ENCODE measurements at places on chromosomes 2 and 18.

- DNase-seq: peak; percentile 40
Observed at GRCh38 chr2:204260162-204260877, 285.0 kb upstream of the PARD3B start.

DNA sequence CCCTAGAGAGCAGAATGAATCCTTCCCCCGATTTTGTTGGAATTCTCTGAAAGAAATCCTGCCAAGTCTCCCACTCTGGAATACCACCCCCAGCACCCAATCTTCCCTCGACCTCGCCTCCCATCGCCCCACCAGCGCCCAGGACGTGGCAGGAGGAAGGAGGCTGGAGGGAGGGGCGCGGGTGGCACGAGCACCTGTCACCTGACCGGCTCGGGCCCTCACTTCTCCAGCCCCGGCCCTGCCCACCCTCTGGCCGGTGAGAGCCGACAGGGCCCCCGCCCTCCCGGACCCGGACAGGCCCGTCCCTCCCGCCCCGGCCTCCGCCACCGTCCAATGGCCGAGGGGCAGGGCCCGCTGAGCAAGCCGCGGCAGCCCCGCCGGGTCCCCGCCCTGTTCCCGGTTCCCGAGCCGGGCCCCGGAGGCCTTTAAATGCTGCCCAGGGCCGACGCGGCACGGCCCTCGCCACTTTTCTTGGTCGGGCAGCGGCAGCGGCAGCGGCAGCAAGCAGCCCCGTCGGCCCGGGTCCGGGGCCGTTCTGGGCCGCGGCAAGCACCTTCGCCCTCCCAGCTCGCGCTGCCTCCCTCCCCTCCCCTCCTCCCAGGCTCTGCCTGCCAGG, at the start of gene LGALSL:
LGALSL (plus strand) TSS at position 393 of the 616 bp plus-strand sequence. CDS start 384 bp downstream, outside the sequence.
- DNase-seq: peak; percentile 56

- DNase-seq: no peak
Observed at GRCh38 chr2:64222351-64222750, 78.1 kb upstream of the PELI1 start.

- no peak for DNase-seq
Observed at GRCh38 chr2:63344575-63345284, 243.5 kb downstream of the WDPCP start.

DNA sequence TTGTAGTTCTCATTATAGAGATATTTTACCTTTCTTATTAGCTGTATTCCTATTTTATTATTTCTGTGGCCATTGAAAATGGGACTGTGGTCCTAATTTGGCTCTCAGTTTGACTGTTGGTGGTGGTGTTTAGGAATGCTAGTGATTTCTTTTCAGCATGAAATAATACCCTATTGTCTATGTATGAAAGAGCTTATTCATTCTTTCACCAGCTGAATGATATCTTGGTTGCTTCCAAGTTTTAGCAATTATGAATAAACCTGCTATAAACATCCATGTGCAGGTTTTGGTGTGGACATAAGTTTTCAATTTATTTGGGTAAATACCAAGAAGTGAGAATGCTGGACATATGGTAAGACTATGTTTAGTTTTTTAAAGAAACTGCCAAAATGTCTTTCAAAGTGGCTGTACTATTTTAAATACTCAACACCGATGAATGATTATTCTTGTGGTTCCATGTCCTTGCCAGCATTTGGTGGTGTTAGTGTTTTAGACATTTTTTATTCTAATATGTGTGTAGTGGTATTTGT, 501.6 kb upstream of the GYPC start:
- DNase-seq: no peak

- DNase-seq: no peak
Observed at GRCh38 chr2:54259413-54260240, 3.6 kb upstream of the TSPYL6 start.

DNA sequence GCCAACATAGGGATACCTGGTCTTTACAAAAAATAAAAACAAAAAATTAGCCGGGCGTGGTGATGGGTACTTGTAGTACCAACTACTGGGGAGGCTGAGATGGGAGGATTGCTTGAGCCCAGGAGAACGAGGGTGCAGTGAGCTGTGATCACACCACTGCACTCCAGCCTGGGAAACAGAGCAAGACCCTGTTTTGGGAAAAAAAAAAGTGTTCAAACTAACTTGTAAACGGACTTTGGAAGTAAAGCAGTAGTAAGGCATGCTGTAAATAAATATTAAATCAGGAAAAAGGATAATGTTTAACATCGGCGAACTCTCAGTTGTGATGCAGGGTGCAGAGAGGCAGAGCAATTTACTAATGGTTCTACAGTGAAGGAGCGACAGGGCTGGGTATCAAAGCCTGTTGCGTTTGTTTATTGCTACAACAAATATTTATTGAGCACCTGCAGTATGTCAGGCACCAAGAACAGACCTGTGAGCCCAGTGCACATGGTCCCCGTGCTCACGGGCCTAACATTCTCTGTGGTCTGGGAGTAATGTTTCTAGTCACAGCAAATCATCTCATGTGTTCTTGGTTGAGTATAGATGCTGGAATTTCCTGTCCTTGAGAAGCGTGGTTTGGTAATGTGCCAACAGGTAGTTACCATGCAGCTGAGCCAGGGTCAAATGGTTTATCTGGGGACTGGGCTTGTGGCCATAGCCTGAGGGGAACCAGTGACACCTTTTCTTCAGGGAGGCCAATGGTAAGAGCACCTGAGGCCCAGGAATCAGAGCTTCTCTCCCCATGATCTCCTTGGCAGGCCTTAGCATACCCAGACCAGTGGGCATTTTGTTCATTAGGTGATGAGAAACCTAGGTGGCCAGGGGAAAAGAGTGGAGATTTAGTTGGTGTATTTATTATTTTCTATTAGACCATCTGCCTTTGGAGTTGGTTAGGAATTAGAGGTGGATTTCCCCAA, 27.9 kb upstream of the GREB1 start:
- DNase-seq: no peak

GRCh38 chr2:35864141-35864540, 491.4 kb upstream of the CRIM1 start:
- no peak for DNase-seq

GRCh38 chr2:54642677-54643430, 80.6 kb upstream of the EML6 start:
- no peak for DNase-seq

- DNase-seq: no peak
Observed at GRCh38 chr2:234075518-234075915, 25.0 kb downstream of the SPP2 start.

GRCh38 chr2:179455172-179455524, 190.5 kb upstream of the SESTD1 start:
- DNase-seq: no peak

DNA sequence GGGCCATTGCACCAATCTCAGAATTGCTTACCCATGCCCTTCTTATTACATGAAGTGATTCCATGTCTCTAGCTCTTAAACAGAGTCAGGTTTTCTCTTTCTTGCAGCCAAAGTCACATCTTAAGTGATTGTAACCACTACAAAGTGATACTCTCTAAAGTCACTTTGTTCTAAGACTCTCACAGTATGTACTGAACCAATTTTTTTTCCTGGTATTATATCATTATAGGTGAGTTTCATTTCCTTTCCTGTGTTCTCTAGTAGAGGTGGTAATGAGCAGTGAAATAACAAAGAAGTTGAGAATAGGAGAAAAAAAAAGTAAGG, 66.3 kb upstream of the DARS1 start:
- no peak for DNase-seq

DNA sequence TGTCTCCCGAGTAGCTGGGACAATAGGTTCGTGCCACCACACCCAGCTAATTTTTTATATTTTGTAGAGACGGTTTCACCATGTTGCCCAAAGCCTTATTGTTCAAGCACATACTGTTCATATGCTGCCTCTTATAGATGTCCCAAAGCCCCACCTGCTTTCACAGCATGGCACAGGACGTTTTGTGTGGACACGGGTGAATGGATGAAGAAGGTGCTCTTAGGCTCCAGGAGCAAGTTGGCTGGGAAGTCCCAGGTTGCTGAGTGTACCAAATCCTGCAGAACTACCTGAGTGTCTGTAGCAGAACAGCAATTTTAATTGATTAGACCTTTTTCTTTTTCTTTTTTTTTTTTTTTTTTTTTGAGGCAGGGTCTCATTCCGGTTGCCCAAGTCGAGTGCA, 10.5 kb upstream of the SAG start:
- no peak for DNase-seq

DNA sequence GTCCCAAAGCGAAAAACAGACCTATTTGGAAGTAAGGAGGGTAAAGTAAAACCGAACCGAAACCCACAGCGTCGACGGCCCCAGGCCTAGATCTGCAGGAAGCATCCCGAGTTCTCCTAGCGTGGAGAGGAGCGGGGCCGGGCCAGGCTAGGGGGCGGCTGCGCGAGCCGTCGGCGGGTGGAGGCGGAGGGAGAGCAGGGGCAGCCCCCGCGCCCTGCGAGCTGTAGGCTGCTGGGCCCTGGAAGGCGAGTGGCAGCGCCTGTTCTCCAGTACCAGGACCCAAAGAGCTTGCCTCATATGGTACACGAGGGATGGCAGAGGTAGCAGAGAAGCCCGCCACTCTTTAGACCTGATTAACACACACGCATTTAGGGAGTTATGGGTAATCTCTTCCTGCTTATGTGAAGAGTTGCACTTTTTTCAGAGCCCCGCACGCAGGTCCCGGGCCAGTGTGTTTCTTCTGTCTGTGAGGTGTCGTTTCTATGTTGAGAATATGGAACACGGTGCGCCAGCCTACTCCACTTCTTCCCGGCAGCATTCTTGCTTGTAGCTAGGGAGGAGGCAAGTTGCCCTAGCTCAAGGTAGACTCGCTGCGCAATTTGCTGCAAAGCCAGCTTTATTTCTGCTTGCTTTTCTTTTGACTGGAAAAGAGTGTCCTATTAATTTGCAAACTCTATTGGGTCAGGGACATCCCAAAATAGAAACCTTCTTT, 71.1 kb downstream of the ARHGEF33 start:
- no peak for DNase-seq

DNA sequence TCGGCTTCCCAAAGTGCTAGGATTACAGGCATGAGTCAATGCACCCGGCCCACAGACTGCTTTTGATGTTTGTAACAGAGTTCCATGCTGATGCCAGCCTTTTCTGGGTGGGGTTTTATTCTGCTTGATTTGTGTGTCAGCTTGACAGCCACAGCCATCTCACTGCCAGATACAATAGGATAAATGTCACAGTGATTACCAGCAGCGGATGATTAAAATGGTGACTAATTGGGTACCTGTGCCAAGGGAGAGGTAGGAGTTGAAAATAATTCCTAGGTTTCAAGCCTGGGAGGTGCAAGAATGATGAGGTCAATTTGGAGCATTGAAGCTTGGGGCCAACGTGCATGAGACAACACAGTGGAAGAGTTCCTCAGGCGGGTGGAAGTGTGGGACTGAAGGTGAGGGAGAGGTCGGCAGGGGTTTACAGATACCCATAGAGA, 39.4 kb downstream of the SH2D6 start:
- no peak for DNase-seq

GRCh38 chr2:85549826-85550225, 10.9 kb downstream of the MAT2A start:
- DNase-seq: no peak

GRCh38 chr2:73268830-73269685, 15.2 kb downstream of the FBXO41 start:
- peak; percentile 56 for DNase-seq

- no peak for DNase-seq
Observed at GRCh38 chr2:105410554-105410953, 11.7 kb upstream of the FHL2 start.

- no peak for DNase-seq
Observed at GRCh38 chr2:191249156-191249813, 4.1 kb downstream of the MYO1B start.

GRCh38 chr2:222442665-222443064, 18.3 kb downstream of the SGPP2 start:
- DNase-seq: no peak

DNA sequence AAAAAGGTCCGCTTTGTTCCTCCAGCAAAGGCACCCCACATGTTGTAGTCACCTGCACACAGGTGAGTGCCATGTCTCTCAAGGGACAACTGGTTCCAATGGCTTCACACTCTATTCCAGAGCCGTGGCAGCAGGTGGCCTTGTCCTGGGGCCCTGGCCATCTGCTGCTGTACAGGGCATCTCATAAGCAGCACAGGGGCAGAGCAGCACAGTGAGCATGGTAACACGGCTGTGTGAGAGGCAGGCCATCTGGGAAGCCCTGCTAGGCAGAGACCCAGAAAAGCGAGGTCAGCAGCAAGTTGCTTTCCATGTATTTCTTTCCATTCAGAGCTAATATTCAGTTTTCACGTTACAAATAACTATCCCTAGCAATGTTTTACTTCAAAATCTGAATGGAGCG, 54.7 kb downstream of the CMPK2 start:
- DNase-seq: no peak

- DNase-seq: no peak
Observed at GRCh38 chr2:8490166-8490721, 191.6 kb upstream of the ID2 start.

DNA sequence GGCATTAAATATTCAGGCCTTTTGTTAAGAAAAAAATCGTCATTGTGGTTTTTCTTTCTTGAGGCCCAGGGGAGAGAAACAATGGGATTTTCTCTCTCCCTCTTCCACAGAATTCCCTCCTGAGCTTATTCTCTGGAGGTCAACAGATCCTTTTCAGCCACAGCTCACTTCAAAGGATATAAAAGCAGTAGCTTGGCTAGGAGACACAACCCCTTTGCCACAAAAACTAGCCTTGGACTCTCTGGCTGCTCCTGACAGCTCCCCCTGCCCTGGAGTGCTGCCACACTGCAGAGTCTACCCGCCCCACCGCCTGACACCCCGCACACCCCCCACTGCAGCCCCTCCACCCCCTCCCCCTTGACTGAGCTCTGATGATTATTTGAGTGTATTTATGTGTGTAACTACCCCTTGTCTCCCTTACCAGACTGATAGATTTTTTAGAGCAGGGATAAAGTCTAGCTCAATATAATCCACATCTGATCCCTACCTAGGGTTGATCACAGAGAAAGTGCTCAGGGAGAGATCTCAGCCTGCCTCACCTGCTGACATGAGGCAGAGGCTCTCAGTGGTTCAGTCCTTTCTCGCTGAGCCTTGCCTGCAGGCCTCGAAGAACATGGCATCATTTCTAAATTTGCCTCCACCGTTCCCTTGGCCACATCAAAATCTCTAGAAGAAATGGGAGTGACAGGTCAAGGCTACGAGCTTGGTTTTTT, 132.2 kb upstream of the SP5 start:
- DNase-seq: no peak

DNA sequence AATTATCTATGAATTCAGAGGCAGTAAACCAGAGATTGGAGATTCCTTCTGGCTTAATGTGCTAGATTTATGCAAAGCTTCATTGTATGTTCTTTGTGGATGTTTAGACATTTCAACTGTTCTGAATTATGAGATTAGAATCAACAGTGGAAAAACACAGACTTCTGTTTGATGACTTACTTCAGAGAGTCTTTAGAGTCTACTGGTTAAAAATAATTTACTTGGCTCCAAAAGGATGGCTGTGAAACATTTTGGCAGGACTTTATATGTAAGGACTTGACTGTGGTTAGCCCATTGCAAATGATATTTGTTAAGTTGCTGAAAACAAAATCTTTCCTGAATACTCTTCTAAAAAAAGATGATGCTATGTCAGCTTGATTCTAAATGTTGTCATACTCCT, 25.5 kb upstream of the LRRC30 start:
- no peak for DNase-seq

- no peak for DNase-seq
Observed at GRCh38 chr2:65146078-65146477, 16.2 kb upstream of the RAB1A start.

Data from mesothelial cell of epicardium (in vitro differentiated cells).